ENCODE measurements at places on chromosomes 7 and 10.

GRCh38 chr10:46247181-46247475 is 39.7 kb upstream of the ANTXRL start:
- H3K27me3 ChIP-seq: no peaks in the 10 kb centered on the region
- DNase-seq: no peak
- H3K27ac ChIP-seq: no peak overlapping the region
- no peaks in the 10 kb centered on the region for H3K36me3 ChIP-seq

- H3K36me3 ChIP-seq: no peaks in the 10 kb centered on the region
- DNase-seq: no peak
- H3K27me3 ChIP-seq: peaks cover 9% of the 10 kb centered on the region
- no peak overlapping the region for H3K27ac ChIP-seq
- H3K4me1 ChIP-seq: peaks cover 13% of the 10 kb centered on the region
- H3K4me3 ChIP-seq: no peak overlapping the region
Measured at GRCh38 chr10:3195286-3195685, 22.7 kb upstream of the PITRM1 start.

GRCh38 chr10:70683601-70683934 is 11.3 kb downstream of the ADAMTS14 start:
- H3K4me3 ChIP-seq: no peak overlapping the region
- H3K36me3 ChIP-seq: no peaks in the 10 kb centered on the region
- peaks cover 15% of the 10 kb centered on the region for H3K4me1 ChIP-seq
- no peak overlapping the region for H3K27ac ChIP-seq

DNA sequence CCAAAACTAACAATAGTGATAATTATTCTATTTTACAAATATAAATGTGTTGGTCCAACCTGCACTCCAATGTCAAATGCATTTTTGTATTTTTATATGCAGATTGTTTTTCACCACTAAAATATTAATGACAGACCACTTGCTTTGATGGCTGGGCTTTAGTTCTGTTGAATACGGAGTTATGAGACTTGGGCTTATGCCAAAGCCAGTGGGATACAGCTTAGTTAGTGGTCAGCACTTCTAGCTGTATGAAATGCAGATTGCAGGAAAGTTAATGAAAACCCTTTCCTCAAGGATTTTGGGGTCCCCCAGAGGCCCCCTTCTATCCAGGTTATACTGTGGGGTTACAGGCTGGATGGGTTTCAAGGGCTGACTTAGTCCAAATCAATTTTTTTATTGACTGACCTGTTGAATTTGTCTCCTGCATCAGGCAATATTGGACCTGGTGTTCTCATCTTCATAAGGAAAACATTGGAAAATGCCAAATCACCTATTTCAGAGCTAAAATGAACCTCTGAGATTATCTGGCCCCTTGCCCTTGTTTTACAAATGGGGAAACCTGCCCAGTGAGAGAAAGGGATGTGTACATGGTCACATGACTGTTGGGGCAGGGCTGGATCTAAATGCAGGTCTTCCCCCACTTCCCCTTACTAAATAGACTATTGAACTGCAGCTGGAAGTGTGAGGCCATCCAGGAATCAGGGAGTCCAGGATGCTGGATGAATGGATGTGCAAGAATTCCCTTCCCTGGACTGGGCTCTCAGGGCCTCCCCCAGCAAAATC is 1085.3 kb downstream of the KCNMA1 start:
- no peaks in the 10 kb centered on the region for H3K36me3 ChIP-seq
- H3K27ac ChIP-seq: no peak overlapping the region
- no peak for DNase-seq
- H3K27me3 ChIP-seq: peaks cover 10% of the 10 kb centered on the region

- DNase-seq: peak; percentile 29
- peaks cover 3% of the 10 kb centered on the region for H3K36me3 ChIP-seq
- peak overlapping the region; percentile 82 for H3K27ac ChIP-seq
- H3K4me1 ChIP-seq: peaks cover 28% of the 10 kb centered on the region
- peak overlapping the region; percentile 86 for H3K4me3 ChIP-seq
- no peaks in the 10 kb centered on the region for H3K27me3 ChIP-seq
Measured at GRCh38 chr7:99920149-99920548, 819 bp upstream of the TRIM4 start.

DNA sequence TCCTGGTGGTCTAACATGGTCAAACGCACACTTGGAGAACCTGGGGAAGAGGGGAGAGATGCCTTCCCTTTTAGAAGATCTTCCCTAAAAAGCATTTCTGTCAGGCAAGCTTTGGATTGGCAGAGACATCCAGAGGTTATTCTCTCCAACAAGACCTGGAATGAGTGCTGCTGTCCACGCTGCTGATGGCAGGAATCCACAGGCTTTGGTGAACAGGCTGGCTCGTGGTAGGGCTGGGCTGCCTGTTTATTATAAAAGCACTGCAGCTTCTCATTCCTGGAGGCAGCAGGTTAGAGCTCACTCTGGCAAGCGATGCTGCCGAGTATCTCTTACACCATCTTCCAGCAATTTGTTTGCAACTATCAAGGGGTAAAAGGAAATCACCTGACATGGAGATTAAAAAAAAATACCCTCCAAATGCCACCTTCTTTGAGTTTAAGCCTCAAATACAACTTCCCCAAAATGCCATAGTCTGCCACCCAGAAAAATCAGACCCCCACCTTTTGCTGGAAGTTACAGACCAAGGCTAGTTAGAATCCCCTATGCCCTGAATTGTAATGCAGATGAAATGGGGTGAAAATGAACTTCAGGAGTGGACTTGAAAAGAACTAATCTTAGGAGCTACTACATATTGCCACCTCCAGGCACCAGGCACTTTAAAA is 152.1 kb upstream of the KMT2E start:
- H3K4me3 ChIP-seq: no peak overlapping the region
- H3K27me3 ChIP-seq: peaks cover 39% of the 10 kb centered on the region
- no peaks in the 10 kb centered on the region for H3K4me1 ChIP-seq
- H3K36me3 ChIP-seq: no peaks in the 10 kb centered on the region
- no peak overlapping the region for H3K27ac ChIP-seq

- no peaks in the 10 kb centered on the region for H3K36me3 ChIP-seq
- no peak for DNase-seq
- H3K27ac ChIP-seq: no peak overlapping the region
Measured at GRCh38 chr7:130384371-130384801, 4.1 kb downstream of the CPA1 start.

- H3K27ac ChIP-seq: no peak overlapping the region
- H3K27me3 ChIP-seq: no peaks in the 10 kb centered on the region
- DNase-seq: no peak
- H3K36me3 ChIP-seq: no peaks in the 10 kb centered on the region
- no peaks in the 10 kb centered on the region for H3K4me1 ChIP-seq
- H3K4me3 ChIP-seq: no peak overlapping the region
Measured at GRCh38 chr7:115522174-115522573, 508.4 kb downstream of the TFEC start.

- peaks cover 26% of the 10 kb centered on the region for H3K27me3 ChIP-seq
- no peak overlapping the region for H3K27ac ChIP-seq
- H3K36me3 ChIP-seq: 0 out of 2 replicates have a peak, but pooled peaks cover 3% of the 10 kb centered on the region
- no peak for DNase-seq
- no peak overlapping the region for H3K4me3 ChIP-seq
Measured at GRCh38 chr10:13441476-13441875, 87.3 kb downstream of the BEND7 start.

GRCh38 chr7:101173752-101174244 is 6.3 kb downstream of the NAT16 start:
- no peaks in the 10 kb centered on the region for H3K36me3 ChIP-seq
- H3K27me3 ChIP-seq: peaks cover 81% of the 10 kb centered on the region
- no peak overlapping the region for H3K27ac ChIP-seq
- peak; percentile 78 for DNase-seq
- H3K4me1 ChIP-seq: no peaks in the 10 kb centered on the region
- peak overlapping the region; percentile 53 for H3K4me3 ChIP-seq

GRCh38 chr7:87216701-87217508 is 2.6 kb downstream of the TMEM243 start:
- peak; percentile 31 for DNase-seq
- H3K36me3 ChIP-seq: no peaks in the 10 kb centered on the region
- peaks cover 50% of the 10 kb centered on the region for H3K4me1 ChIP-seq
- no peaks in the 10 kb centered on the region for H3K27me3 ChIP-seq
- H3K27ac ChIP-seq: peak overlapping the region; percentile 16

DNA sequence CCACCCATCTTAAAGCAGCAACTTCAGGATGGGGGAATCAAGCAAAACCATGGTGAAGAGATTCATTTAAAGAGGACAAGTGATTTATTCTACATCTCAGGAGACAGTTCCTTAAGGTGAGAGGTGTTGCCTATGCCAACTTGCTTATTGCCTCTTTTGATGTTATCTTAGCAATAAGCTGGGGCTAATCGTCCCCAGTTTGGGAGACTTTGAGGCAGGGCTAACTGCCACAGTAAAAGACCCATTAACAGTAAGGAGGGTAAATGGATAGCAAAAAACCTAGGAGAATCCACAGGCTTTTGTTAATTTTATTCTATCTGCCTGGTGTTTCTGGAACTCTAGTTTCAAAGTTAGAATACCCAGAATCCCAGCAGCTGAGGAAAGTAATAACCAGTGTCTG is 22.1 kb upstream of the HERPUD2 start:
- no peak for DNase-seq
- H3K4me3 ChIP-seq: no peak overlapping the region
- H3K36me3 ChIP-seq: no peaks in the 10 kb centered on the region
- no peak overlapping the region for H3K27ac ChIP-seq
- peaks cover 9% of the 10 kb centered on the region for H3K4me1 ChIP-seq

Data from GM23248 (cell line).